Right renal pelvis (tissue), 4 donors: ENCODE measurements at places on chromosomes 3 and 15.

- DNase-seq, result no peak
These were observed 18.9 kb upstream of the CSPG4 start for GRCh38 chr15:75731248-75732151.

DNA sequence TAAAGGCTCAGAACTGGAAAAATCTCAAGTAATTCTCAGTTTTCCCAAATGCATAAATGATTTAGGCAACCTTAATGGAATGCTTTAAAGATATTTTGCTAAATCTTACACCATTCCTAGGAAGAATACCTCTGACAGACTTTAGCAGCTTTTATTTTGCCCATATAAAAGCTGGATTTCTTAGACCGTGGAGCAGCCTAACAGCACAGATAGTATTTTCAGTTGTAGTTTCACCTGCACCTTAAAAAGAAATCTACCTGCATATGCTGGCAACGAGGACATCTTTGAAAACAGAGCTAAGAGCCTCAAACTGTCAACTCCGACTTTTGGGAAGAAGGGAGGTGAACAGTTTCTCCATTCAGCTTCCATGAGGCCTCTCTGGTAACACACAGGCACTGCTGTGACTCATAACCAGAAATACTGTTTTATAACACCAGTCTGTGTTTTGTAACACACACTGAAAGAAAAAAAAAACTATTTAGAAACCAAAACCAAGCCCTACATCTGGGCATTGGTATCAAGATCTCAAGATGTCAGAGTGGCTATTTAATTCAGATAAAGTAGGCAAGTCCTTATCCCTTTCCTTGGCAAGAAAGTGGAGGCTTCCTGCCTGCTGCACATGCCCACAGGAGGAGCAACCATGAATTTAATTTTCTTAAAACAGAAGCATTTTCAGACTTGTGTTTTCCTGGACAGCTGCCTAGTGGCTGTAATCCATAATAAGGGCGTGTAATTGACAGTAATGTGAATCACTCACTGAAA, 181.5 kb upstream of the ICE2 start:
- DNase-seq, result no peak

DNA sequence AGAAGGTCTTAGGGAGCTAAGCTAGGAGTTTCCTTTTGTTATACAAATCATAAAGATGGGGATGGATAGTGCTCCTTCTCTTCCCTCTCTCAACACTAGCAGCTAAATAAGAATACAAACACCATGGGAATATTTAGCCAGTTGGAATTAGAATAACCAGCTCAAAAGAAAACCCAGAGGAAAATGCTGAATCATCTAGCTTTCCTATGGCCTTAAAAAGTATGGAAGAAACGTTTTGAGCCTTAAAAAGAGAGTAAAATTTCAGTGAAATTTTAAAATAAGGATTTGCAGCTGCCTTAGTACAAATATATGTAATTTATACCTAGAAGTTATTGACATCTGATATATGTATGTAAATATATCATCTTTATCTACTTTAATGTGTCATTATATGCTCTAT, 245.8 kb downstream of the STXBP5L start:
- no peak for DNase-seq

DNA sequence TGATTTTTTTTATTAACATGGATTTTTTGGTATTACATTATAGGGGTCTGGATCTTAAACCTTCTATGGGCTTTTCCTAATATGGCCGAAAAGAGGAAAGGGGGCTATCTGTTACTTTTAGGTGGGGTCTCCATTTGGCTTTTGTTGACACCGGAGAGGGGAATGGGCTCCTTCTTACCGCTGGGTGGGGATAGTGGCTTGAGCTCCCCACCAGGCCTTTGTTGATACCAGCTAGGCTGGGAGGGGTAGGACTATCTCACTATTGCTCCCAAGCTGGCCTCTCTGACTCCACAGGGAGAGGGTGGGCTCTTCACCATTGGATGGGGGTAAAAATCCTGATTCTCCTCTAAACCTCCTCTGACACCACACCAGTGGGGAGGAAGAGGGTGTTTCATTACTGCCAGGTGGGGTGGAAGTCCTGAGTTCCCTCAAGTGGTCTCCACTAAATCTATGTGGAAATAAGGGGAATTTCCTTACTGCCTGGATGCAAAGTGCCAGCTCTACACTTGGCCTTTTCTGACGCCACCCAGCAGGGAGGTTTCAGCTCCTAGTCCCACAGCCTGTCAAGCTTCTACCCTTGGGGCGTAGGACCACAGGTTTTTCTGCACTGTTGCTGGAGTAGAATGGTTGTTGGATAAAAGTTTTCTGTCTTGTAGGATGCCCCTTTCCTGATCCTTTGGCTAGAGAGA, 572.3 kb downstream of the MAGI1 start:
- DNase-seq, result no peak

- no peak for DNase-seq
These were observed 17.5 kb downstream of the AQR start for GRCh38 chr15:34951993-34952392.

GRCh38 chr3:32435911-32436815, 44.5 kb downstream of the CMTM7 start:
- DNase-seq, result no peak

DNA sequence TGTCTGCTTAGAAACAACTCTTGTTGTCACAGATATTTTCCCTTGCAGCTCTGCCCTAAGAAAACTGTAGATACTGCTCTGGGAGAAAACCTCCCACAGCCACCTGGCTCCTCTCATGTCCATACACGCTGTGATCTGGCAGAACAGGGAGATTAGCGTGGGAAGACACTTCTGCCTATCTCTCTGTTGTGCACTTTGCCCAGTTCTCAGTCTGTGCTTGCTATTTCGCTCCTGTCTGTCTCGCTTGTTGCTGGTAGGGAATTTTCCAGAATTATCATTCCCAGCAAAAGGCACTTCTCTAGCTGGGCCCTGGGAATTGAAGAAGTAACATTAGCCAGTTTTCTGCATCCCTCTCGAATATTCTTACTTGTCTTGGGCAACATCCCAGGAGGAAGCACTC, 8.1 kb upstream of the GATM start:
- DNase-seq, result no peak

DNA sequence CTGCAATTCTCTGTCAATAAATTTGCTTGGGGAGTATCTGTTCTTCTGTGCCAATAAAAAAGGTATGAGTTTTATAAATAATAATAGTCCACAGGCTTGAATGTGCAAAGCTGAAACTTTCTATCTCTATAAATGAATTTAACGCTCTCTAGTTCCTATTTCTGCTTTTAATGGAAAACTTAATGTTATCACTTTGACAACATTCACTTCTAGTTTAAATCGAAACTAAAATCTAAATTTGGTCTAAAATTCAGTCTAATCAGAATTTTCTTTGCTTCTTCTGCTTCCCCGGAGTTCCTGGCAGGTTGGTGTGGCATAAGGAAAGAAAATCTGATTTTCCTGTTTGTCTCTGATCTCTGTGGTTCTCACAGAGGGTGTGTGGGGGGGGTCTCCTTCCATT, 450.1 kb upstream of the TBL1XR1 start:
- no peak for DNase-seq

GRCh38 chr3:40583691-40584090, 58.9 kb downstream of the ZNF621 start:
- no peak for DNase-seq
